ENCODE measurements at places on chromosomes 5 and 9.

GRCh38 chr5:142888469-142889085, 118.4 kb downstream of the ARHGAP26 start:
- peak; percentile 33 for DNase-seq

DNA sequence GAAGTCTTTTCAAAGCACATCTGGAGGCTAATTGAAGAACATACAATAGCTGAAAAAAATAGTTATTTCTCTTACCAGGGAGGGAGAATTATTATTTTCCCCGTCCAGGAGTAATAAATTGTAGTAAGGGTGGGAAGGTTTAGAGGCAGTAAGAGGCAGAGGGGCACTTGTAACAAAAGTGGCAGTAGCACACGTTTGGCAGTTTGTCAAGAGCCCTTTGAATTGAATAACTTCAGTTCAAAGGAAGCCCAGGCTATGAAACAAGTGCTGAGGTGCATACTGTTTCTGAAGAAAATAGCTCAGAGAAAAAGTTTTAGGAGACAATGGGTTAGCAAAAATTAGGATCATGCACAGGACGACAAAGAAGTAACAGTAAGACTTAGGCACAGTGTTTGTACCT, 451.3 kb downstream of the LRRC70 start:
- DNase-seq: no peak

- no peak for DNase-seq
Observed at GRCh38 chr9:96331236-96331947, 29.4 kb upstream of the HSD17B3 start.

DNA sequence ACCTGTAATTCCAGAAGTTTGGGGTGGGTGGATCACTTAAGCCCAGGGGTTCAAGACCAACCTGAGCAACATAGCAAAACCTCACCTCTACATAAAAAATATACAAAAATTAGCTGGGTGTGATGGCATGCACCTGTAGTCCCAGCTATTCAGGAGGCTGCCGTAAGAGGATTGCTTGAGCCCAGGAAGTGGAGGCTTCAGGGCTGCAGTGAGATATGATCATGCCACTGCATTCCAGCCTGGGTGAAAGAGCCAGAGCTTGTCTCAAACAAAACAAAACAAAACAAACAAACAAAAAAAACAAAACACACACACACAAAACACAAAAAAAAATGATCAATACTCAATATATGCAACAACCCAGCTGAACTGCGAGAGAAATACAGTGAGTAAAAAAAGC, 29.5 kb upstream of the TRIM14 start:
- no peak for DNase-seq

DNA sequence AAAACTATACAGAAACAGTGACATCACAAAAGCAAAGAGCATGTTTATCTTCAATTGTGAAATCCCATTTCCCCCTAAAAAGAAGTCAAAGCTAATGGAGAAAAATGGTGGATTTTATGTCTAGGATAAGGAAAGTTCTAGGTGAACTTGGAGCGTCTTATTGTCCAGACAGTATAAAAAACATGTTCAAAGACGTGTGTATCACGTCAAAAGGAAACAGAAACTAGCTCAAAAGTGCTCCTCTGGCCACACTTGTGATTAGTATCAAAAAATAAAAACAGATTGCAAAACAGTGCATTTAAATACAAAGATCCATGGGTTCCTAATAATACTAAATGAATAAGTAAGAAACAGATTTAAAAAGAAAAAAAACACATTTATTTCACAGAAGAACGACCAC, 568.9 kb downstream of the ANXA1 start:
- no peak for DNase-seq

- no peak for DNase-seq
Observed at GRCh38 chr5:2848619-2849018, 97.1 kb upstream of the IRX2 start.

- DNase-seq: no peak
Observed at GRCh38 chr9:114414346-114414745, 26.6 kb upstream of the AKNA start.

- no peak for DNase-seq
Observed at GRCh38 chr5:153797484-153797883, 241.2 kb downstream of the FAM114A2 start.

DNA sequence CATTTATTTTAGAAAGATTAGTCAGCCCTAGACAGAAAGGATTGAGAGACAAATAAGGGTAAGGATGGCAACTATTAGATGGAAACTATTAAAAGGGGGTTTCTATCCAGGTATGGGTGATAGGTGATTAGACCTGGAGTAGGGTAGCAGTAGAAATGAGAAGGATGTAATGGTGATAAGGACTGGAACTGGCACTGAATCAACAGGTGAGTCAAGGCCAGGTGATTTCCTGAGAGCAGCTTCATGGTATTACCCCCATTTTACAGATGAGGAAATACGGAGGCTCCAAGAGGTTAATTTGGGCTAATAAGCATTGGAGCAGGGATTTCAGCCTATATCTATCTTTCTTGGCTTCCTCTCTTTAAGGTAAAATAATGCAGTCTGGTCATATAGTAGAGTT, 55.7 kb downstream of the CAST start:
- DNase-seq: no peak

DNA sequence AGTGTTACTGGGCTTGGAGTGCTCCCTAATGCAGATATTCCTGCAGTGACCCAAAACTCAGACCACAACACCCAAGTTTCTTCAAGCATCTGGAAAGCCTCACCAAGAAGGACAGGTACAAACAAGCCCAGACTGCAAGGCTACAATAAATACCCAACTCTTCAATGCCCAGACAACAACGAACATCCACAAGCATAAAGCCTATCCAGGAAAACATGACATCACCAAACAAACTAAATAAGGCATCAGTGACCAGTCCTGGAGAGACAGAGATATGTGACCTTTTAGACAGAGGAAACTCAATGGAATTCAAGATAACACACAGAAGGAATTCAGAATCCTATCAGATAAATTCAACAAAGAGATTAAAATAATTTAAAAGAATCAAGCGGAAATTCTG, 605.6 kb downstream of the PDE4D start:
- no peak for DNase-seq

GRCh38 chr5:55234121-55234700, 803 bp upstream of the CCNO start:
- peak; percentile 47 for DNase-seq

GRCh38 chr9:86652736-86653135, 294.6 kb downstream of the GAS1 start:
- DNase-seq: no peak

- DNase-seq: no peak
Observed at GRCh38 chr9:133113163-133113948, 7.7 kb downstream of the RALGDS start.

- no peak for DNase-seq
Observed at GRCh38 chr9:87718852-87719612, 6.9 kb upstream of the CTSL start.

- no peak for DNase-seq
Observed at GRCh38 chr9:38428062-38428461, 3.8 kb upstream of the IGFBPL1 start.

GRCh38 chr5:132484391-132484725, 6.2 kb downstream of the IRF1 start:
- DNase-seq: no peak

- no peak for DNase-seq
Observed at GRCh38 chr5:68331192-68332079, 115.9 kb downstream of the PIK3R1 start.

- no peak for DNase-seq
Observed at GRCh38 chr5:125050926-125051325, 304.5 kb upstream of the ZNF608 start.

- DNase-seq: no peak
Observed at GRCh38 chr5:153565822-153566221, 75.4 kb downstream of the GRIA1 start.

GRCh38 chr5:52342361-52342760, 445.4 kb upstream of the ITGA1 start:
- DNase-seq: peak; percentile 3

- no peak for DNase-seq
Observed at GRCh38 chr5:87258507-87258906, 9.2 kb upstream of the RASA1 start.

DNA sequence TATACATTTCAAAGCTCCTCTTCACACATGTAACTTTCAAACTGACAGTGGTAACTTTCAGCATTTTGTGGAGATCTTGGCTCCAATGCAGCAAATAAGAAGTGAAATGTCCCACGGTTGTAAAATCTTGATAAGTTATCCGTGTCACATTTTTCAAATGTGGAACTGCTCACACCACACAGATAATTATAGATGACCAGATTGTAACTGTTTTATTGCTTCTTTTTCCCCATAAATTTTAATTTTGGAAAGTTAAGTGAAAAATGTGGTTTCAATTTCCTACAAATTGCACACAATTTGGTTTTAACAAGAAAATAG, 347.1 kb downstream of the EBF1 start:
- no peak for DNase-seq

DNA sequence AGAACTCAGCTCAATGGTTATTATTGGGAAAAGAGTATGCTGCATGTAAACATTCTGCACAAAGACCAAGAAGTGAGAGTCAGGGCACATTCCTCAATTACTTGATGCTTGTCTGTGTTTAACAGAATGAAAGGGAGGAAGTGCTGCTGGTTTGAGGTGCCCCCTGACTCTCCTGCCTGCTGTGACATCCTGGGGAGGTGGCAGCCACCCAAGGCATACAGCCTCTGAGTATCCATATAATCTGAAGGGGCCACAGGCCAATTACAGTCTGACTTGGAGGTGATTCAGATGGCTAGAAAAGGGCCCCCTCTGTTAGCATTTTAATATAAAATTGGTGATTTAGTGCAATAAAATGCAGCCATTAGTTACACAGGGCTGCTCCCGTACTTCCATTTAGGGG, 313.8 kb downstream of the ASTN2 start:
- DNase-seq: no peak

DNA sequence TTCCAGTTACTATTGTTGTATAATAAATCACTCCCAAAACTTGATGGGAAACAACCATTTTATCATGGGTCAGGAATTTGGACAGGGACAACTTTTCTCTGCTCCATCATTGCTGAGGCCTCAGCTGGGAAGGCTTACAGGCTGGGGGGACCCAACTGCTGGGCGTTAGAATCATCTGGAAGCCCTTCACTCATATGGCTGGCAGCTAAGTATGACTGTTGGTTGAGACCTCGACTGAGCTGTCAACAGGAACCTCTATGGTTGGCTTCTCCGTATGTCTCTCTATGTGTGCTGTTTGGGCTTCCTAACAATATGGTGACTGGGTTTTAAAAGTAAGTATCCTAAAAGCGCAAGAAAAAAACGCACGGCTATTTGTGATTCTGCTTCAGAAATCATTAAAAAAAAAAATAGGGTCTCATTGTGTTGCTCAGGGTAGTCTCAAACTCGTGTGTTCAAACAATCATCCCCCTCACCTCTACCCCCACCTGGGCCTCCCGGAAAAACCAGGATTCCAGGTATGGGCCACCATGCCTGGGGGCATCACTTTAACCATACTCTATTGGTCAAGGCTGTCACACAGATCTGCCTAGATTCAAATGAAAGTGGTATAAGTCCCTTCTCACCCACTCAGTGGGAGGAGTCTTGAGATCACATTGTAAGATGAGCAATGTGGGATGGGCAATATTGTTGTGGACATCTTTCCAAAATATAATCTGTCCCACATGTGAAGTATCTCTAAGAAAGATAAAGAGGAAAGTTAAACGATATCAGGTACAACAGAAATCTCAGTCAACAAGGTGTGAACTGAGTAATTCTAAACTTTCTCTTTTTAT, 15.2 kb downstream of the FNBP1 start:
- no peak for DNase-seq

GRCh38 chr9:78923966-78924659, 627.2 kb downstream of the PSAT1 start:
- no peak for DNase-seq

DNA sequence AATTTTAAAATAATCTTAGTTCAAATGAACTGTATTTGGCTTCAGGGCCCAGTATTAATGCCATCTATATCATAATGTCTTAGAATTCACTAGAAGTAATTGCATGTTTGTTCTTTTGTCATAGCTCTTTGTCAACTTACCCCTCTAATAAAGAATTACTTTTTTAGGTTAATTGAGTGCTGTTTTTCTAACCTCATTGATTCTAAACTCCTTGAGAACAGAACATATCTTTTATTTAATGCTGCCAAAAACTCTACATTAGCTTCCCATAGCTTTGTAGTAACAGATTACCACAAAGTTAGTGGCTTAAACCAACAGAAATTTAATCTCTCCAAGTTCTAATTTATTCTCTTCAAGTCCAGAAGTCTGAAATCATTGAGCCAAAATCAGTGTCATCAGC, 242.4 kb downstream of the LURAP1L start:
- no peak for DNase-seq

DNA sequence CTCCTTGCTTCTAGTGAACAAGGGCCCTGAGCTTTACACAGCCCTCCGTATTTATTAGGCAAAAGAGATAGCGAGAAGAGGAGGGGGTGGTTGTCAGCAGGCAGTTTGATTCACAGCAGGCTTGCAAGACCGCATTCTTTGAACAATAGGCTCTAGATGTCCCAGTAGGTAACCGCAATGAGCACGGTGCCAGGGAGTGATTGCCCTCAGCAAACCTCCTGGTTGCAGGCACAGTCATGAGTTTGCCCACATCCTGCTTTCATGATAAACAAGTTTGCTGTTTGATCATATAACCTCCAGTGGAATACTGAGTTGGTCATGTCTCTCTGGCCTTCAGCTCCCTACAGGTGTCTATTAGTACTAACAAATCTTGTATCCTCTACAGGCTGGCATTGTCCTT, 66.1 kb downstream of the CACNA1B start:
- no peak for DNase-seq

DNA sequence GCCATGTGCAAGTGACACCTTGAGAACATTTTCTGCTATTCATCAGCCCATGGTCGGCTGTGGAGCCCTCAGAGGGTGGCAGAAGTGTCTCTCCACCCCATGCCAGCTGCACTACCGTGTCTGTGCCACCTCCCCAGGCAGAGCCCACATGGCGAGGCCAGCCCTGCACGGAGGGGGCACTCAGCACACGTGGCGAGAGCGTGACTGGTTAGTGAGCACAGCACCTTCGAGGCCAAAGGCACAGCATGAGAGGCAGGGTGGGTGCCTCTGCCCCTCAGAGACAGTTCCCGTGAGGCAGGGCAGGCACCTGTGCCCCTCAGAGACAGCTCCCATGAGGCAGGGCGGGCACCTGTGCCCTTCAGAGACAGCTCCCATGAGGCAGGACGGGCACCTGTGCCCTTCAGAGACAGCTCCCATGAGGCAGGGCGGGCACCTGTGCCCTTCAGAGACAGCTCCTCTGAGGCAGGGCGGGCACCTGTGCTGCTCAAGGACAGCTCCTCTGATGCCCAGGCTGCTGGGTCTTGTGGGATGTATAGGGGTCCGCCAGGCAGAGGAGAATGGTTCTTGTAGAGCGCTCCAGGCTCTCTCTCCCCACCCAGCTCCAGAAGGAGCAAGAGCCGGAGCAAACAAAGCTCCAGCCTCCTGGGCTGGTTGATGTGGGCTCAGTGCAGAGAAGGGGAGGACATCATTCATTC, 179.8 kb upstream of the PPP1R26 start:
- no peak for DNase-seq
